ENCODE measurements at places on chromosomes 5 and 9. TPM values are rescaled to one million over a fixed set of nuclear protein-coding genes. Genes with fewer than 3 reads are reported as not detected.

Gene PAEP
- not detected for total RNA-seq

Gene PCDHGA5
- total RNA-seq = 2.2 TPM

- DNase-seq = no peak
Measured at GRCh38 chr5:132489051-132489770, 1.4 kb downstream of the IRF1 start.

- peak; percentile 43 for DNase-seq
Measured at GRCh38 chr9:104074876-104075275, 19.2 kb upstream of the SMC2 start.
